Thoracic aorta (tissue), 2 donors: ENCODE measurements at places on chromosomes 5 and 9.

- DNase-seq = no peak
Observed at GRCh38 chr5:54639621-54640020, 122.1 kb downstream of the SNX18 start.

DNA sequence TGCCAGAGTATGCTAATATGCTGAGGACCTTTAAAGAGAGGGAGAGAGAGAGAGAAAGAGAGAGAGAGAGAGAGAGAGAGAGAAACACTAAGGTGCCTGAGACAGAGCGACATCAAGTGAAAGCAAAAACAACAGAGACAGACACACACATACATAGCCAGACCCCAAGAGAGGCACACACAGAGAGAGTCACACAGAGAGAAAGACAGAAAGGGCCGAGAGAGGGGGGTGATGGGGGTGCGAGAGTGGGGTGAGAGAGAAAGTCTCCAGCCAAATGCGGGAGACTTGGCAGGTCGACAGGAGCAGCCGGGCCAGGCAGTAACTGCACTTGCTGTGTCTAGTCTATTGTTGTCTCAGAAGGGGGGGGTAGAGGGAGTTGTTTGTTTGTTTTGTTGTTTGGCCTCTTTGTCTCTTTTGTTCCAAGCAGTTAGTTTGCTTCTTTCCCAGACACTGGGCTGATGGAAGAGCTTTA, 30.1 kb upstream of the NFIB start:
- no peak for DNase-seq

DNA sequence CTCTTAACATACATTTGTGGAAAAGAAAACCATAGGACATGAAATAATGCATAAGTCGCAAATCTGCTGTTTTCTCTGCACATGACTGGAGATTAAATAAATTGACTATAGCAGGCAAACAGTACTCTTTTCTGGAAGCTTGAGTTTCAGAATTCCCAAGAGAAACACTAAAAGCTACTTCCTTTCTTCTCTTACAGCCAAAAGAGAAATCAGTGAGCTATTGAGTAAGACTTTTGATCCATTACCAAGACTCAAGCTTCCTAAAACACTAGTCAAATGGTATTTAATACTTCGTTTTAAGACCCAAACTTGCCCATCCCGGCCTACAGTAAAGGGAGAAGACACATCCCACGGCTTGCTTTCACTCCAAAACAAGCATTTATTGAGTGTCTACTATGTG, 335.8 kb upstream of the PUM3 start:
- no peak for DNase-seq

DNA sequence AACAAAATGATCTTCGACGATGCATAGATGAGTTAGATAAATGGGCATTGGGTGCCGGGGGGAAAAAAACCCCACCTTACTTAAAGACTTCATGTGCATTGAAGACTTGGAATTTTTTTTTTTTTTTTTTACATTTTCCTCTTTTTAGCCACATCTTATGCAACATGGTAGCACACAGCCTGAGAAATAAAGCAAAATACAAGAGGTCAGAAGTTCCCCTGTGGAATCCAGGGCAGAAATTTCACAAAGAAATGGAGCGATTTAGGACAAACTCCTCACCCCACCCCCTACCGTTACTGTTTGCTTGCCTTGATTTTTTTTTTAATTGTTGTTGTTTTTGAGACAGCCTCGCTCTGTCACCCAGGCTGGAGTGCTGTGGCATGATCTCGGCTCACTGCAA, 153.2 kb downstream of the GOLPH3 start:
- no peak for DNase-seq

DNA sequence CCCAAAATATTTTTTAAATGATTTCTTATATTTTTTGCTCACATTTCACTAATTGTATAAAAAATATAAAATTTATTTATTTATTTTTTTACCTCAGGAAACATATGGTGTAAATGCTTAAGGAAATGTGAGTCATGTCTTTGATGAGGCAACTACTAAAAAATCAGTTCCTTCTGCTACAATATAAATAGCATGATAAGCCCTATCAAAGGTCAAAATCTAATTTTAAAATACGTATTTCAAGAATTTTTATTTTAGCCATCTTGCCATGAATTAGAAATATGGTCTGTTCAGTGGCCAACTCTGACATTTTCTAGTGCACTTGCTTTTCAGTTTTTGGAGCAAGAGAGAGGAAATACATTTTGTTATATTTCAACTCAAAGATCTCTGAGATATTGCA, 50.5 kb downstream of the PDE4D start:
- DNase-seq = no peak

DNA sequence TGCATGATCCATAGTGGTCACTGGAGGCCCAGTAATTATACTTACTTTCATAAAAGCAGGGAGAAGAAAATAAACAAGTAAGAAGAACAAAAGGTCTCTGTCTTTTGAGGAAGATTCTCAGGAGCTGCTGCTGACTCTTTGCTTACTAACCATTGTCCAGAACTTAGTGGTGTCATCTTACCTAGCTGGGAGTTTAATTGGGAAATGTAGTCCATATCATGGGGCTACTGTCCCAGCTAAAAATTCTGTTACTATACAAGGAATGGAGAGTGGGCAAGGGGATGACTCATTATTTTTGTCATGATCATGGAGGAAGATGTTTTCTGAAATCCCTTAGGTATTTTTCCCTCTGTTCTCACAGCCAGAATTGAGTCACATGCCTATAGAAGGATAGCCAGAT, 639.3 kb downstream of the MTRR start:
- no peak for DNase-seq

DNA sequence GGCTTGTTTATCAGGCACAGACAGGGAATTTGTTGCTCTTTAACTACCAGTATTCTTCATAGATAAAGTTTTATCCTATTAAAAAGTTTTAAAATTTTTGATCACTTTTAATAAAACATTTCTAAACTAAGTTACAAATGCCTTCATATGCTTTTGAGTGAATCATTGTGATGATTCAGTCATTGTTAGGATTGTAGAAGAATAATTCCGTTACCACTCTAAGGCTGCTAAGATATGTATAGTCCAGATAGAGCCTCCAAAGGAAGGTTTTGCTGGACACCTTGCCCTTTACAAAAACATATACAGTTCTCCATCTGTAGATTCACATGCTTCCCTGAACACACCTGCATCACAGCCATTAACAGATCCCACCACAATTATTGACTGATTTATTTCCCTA, 233.7 kb downstream of the SPOCK1 start:
- no peak for DNase-seq

GRCh38 chr9:108416324-108416723, 439.5 kb downstream of the ACTL7B start:
- DNase-seq = no peak

- no peak for DNase-seq
Observed at GRCh38 chr5:115377468-115378217, 81.2 kb upstream of the CCDC112 start.

GRCh38 chr9:76561900-76562299, 102.9 kb downstream of the GCNT1 start:
- no peak for DNase-seq

GRCh38 chr9:89519366-89519805, 21.5 kb upstream of the SEMA4D start:
- DNase-seq = no peak

DNA sequence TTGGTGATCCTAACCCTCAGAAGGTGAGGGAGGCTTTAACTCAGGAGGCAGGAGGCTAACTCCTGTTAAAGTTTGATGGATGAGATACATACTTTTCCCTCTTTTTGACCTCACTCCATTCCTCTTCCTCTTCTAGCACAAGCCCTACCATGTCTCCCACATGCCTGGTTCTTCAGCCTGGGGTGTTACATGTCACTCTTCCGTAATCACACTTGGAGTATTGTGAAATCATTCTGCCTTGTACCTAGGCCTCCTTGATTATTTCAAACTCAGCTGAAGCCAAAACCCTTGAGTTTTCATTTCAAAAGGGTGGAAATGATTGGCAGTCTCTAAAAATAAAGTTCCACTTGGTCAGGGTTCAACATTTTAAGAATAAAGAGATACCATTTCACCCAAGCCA, 1.8 kb downstream of the PLAC8L1 start:
- DNase-seq = no peak

DNA sequence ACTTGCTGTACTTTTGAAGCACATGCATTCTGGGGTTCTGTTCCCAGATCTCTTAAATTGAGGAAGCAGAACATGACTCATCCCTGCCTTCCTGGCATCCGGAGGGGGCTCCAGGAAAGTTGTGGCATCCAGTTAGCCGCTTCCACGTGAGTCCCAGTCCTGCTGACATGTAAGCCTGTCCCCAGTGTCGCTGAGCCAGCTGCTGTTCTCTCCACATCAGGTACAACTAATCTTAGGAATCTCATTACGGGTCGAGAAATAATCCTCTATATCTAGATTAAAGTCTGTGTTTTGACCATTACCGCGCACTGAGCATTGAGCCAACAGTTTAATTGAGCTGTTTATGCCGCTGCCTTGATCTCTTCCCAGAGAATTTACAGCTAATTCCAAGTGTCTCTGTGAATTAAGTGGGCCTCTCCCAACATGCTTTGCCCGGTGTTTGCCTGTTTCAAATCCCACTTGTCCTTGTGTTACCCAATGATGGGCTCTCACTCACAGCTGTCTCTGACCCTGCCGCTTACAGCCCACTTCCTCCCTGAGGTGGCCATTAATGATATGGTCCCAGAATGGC, 10.5 kb upstream of the SHB start:
- DNase-seq = no peak

GRCh38 chr5:172832383-172833315, 1.4 kb upstream of the ERGIC1 start:
- no peak for DNase-seq

DNA sequence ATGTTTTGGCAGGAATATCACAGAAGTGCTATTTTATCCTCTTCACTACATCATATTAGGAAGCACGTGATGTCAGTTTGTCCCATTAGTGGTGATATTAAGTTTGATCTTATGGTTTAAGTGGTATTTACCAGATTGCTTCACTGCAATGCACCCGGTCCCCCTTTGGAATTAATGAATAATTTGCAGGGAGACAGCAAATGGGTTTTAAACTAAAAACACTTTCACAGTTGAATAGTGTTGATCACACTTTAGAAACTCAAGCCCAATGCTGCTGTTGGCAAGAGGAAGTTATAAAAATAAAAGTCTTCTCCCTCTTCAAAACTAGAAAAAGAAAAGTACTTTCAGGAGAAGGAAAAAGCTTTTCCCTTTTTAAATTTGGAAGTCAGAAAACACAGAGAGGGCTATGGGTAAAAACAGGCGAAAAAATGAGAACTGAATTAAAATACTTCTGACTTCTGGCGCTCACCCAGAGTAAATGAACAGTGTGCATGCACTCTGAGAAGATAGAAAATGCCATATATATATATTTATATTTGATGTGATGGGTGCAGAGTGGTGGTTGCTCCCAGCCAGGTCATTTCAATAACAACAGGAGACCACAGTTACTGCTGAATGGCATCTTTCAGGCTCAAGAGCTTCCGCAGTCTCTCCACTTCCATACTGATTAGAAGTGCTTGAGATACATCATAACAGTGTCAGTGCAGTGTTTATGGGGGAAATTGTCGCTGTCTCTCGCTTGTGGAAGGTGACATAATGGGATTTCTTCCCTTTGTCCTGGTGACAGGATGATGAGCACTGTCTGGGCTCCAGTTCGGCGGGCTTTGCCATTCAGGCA, 278.0 kb downstream of the ZSWIM6 start:
- DNase-seq = no peak

GRCh38 chr9:124594225-124594624, 87.0 kb upstream of the NR5A1 start:
- DNase-seq = no peak

GRCh38 chr5:2737273-2738155, 14.0 kb downstream of the IRX2 start:
- no peak for DNase-seq

DNA sequence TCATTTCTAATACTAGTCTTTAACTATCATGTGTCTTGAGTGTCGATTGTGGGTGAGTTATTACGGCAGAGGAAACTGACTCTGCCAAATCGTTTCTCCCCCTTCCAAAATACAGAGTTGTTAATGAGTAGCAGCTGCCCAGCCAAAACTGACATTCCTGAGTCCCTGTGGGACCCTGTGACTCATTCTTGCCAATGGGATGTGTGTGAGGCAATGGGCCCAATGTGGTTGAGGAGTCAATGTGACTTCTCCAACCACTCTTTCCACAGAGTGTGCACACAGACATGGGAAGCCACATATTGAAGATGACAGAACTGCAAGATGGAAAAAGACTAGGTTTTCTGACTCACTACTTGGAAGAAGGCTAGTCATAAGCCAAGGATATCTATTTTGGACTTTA, 434.7 kb downstream of the DTWD2 start:
- DNase-seq = peak; percentile 19

DNA sequence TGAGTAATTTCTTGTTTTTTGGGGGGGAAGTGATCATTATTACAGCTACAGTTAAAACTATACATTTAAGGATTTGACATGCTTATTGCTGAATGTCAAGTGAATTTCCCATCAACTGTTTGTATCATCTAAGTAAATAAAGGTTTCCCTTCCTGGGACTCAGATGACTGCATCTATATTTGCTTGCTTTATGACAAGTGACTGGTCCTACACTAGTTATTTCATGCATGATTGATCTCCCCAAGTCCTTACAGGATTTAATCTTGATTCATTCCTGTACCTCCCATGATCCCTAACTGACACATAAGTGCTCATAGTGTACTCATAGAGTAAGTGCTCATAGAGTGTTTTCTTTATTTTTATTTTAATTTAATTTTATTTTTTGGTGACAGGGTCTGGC, 2.8 kb downstream of the TXNDC8 start:
- no peak for DNase-seq

DNA sequence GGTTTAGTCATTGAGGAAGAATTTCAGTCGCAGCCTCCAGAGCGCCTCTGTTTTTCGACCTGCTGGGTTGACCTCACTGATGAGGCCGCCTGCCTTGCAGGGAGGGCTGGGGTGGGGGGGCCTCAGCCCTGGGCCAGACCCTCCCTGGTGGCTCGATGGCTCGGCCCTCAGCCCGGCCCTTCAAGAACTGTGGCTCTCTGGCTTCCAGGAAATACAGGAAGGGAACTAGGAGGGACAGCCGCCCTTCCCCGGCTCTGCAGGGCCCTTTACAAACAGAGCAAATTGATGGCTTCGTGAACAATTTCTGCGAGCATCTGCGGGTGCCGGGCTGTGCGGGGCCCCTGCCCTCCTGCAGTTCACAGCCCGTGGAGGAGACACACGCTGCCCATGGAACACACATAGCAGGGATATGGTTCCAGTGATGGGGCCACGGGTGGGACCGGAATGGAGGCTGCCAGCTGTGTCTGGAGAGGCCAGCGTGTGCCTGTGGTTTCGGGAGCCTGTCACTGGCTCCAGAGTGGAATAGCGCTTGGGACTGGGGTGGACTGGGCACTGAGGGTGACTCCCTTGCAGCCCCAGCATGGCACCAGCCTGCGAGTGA, 39.6 kb downstream of the COL5A1 start:
- no peak for DNase-seq

GRCh38 chr5:176601901-176602482, 8.0 kb downstream of the GPRIN1 start:
- DNase-seq = no peak

- DNase-seq = no peak
Observed at GRCh38 chr5:112738191-112738560, 491 bp downstream of the APC start.

GRCh38 chr9:98128316-98128715, 9.3 kb upstream of the TRIM14 start:
- no peak for DNase-seq

- DNase-seq = no peak
Observed at GRCh38 chr5:25579111-25579510, 934.3 kb upstream of the CDH10 start.

- DNase-seq = no peak
Observed at GRCh38 chr9:81070689-81071088, 618.7 kb downstream of the TLE1 start.

GRCh38 chr9:127059030-127059429, 63.4 kb downstream of the ANGPTL2 start:
- DNase-seq = no peak
